Thoracic aorta (tissue), 2 donors: ENCODE measurements at places on chromosomes 1 and 21.
A peak's percentile ranks its signal among the peaks of the same experiment; 100 is the strongest.

DNA sequence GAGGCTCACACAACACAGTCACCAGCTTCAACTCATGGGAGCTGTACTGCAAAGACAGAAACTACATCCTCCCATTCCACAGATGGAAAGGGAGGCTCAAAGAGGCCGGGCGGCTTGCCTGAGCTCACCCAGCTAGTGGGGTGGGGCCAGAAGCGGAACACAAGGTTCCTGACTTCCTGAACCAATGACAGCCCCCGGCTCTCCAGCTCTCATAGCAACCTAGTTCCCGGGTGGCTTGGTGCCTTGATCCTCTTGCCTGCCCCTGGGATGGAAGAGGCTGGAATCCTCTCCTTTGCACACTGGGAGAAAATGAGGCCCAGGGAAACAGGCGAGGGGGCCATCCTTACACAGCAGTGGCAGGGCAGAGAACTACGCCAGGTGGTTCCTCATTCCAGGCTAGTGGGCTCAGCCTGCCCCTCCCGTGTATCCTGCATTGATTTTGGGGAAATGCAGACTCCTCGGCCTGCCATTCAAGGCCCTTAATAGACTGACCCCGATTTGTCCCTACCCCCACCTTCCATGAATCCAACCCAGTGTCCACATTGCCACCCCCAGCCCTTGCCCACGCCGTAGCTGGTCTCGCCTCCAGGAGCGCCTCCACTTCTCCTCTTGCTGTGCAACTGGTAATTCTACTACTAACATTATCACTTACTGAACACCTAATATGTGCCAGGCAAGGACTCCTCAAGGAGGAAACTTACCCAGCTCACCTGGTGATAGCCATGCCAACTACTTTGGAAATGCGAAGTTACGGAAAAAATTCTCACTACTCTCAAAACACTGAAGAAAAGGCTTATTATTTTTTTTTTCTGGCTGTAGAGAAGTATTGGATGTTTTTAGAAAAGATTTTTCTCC lies 5.0 kb downstream of the RAP1GAP start:
- no peaks in the 10 kb centered on the region for H3K27me3 ChIP-seq
- no peak for DNase-seq
- H3K4me1 ChIP-seq, result peaks cover 12% of the 10 kb centered on the region
- no peaks in the 10 kb centered on the region for H3K36me3 ChIP-seq
- H3K4me3 ChIP-seq, result no peak overlapping the region
- no peak overlapping the region for H3K27ac ChIP-seq

GRCh38 chr1:74523873-74524480 lies 11.6 kb upstream of the LRRC53 start:
- H3K4me3 ChIP-seq, result no peak overlapping the region
- no peak overlapping the region for H3K27ac ChIP-seq
- no peaks in the 10 kb centered on the region for H3K27me3 ChIP-seq
- no peak for DNase-seq

DNA sequence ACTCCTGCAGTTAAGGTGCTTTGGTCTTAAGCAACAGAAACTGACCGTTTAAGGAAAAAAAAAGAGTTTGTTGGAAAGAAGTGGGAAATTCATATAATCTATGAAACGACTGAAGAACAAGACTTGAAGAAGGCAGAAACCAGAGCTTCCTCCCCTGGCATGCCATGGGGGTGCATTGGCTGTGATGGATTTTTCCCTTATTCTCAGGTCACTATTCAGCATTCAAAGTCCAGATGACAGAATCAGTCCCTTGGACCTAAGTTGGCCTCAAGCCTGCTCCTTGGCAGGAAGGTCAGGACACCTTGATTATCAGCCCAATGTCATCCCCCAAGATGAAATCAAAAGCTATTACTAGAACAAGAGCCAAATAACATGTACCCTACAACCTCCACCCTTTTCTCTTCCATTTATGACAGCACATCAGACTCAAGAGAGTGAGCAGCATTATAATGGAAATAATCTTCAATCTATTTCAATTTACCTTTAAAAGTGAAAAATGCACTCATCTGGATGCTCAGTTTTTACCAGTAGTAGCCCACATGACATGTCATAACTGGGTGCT lies 15.8 kb upstream of the TMEM9 start:
- no peak for DNase-seq
- no peaks in the 10 kb centered on the region for H3K27me3 ChIP-seq
- H3K4me1 ChIP-seq, result no peaks in the 10 kb centered on the region
- H3K36me3 ChIP-seq, result no peaks in the 10 kb centered on the region
- peak overlapping the region; percentile 77 for H3K27ac ChIP-seq

DNA sequence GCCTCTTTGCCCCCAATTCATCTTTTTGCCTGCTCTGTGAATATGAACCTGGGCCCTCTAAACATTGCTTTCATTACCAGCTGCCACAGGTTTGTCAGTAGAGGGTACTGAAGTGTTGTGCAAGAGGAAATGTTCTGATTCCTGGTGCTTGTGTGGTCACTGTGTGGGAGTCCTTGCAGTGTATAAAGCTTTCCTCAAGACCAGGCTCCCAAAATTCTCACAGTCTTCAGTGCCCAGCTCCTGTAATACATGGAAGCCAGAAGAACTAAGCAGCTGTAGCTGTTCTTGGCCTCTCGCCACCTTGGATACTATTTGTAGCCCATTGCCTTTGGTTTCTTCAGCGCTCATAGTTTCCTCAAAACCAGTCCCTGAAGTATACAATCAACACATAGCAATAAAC lies 1046.2 kb downstream of the BRINP3 start:
- H3K4me3 ChIP-seq, result no peak overlapping the region
- no peak for DNase-seq
- H3K27me3 ChIP-seq, result no peaks in the 10 kb centered on the region
- H3K36me3 ChIP-seq, result no peaks in the 10 kb centered on the region
- H3K27ac ChIP-seq, result no peak overlapping the region

DNA sequence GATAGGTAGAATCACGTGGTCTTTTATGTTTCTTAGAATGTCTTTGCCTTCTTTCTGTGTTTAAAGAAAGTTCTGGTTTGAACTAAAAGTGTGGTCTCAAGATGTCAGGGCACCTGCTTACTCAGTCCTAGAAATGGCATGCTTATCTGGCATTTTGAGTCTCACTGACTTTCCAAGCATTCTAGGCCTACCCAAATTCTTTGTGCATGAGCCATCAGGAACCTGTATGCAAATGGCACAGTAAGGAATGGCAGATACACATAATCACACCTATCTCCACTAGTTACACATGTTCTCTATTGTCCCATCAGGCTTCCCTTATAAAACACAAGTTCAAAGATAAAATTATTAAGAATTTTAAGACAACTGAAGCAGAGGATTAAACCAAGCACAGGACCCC lies 29.5 kb upstream of the CLCA4 start:
- no peak for DNase-seq
- no peak overlapping the region for H3K4me3 ChIP-seq
- no peaks in the 10 kb centered on the region for H3K4me1 ChIP-seq

DNA sequence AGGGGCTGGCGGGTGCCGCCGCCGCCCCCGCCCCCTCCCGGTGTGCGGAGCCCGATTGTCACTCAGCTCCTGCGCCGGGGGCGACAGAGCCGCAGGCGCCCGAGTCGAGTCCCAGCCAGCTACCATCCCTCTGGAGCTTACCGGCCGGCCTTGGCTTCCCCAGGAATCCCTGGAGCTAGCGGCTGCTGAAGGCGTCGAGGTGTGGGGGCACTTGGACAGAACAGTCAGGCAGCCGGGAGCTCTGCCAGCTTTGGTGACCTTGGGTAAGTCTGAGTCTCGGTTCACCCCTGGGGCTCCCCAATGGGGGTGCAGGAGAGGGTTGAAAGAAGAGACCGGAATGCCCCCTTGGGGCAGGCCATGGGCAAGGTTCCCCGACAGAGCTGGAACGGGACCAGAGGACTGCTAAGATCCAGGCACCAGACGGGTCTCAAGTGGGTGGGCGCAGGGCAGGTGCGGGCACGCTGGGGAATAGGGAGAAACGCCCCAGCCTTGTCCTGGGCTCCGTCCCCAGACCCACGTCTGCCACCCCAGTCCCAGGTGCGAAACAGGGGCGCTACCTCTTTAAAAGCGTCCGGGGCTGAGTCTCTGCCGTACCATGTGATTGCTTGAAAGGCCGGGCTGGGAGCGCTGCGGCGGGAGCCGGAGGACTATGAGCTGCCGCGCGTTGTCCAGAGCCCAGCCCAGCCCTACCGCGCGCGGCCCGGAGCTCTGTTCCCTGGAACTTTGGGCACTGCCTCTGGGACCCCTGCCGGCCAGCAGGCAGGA lies at the start of gene ADORA1:
TSS of gene ADORA1 (plus strand) at position 61 of the 765 bp plus-strand sequence. CDS start 1,116 bp downstream, outside the sequence.
- DNase-seq, result no peak
- no peaks in the 10 kb centered on the region for H3K27me3 ChIP-seq
- peaks cover 16% of the 10 kb centered on the region for H3K4me1 ChIP-seq
- H3K4me3 ChIP-seq, result peak within 1 kb of the TSS; percentile 70

DNA sequence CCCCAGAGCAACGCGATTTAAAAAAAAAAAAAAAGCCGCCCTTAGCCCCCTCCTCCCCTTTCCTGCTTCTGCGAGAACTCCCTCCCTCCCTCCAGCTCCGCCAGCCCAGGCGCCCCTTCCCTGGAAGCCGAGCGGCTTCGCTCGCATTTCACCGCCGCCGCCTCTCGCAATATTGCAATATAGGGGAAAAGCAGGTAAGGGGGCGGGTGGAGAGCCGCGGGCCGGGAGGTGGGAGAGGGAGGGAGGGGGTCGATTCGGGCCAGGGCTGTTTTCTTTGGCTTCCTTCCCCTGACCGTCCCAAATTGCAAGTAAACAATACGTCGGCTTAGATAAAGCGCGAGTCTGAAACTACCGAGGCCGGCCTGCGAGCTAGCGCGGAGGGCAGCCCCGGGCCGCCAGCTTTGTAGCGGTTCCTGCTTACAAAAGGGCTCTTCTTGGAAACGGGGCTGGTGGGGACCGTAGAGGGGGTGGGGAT lies 408 bp downstream of the LMO4 start:
- H3K4me3 ChIP-seq, result peak overlapping the region; percentile 97
- no peaks in the 10 kb centered on the region for H3K36me3 ChIP-seq
- no peaks in the 10 kb centered on the region for H3K27me3 ChIP-seq
- H3K27ac ChIP-seq, result peak overlapping the region; percentile 99

DNA sequence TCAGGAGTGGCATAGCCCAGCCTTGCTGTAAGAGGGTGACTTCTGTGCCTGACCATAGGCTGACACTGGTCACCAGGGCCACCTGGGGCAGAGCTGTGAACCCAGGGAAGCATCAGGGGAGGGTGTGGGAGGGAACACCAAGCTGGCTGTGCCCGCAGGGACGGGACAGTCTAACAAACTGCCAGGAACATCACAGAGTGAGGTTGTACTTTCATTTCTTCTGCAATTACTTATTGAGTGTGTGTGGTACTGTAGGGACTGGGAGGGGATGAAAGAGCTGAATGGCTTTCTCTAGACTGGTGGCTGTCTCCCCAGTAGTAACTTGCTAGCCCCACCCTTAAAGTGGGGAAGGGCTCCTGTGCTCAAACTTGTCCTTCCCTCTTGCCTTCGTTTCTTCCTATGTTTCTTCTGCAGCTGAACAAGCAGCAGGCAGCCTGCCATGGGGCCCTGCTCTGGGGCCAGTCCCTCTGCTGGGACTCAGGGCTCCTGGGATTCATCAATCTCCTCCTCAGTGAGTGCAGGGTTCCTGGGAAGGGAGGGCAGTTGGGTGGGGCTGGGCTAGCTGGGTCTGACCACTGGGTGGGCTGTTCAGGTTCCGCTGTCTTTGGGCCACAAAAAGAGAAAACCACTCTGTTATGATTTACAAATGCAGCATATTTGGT lies 39.7 kb upstream of the ETV3 start:
- no peak overlapping the region for H3K27ac ChIP-seq
- no peak for DNase-seq

- H3K27me3 ChIP-seq, result no peaks in the 10 kb centered on the region
- H3K27ac ChIP-seq, result no peak overlapping the region
- H3K4me3 ChIP-seq, result no peak overlapping the region
- no peaks in the 10 kb centered on the region for H3K4me1 ChIP-seq
- DNase-seq, result no peak
These were observed 95.8 kb upstream of the HOOK1 start for GRCh38 chr1:59718989-59719360.

- H3K27me3 ChIP-seq, result no peaks in the 10 kb centered on the region
- no peaks in the 10 kb centered on the region for H3K4me1 ChIP-seq
- DNase-seq, result no peak
- H3K36me3 ChIP-seq, result no peaks in the 10 kb centered on the region
- H3K27ac ChIP-seq, result no peak overlapping the region
- no peak overlapping the region for H3K4me3 ChIP-seq
These were observed 8.2 kb upstream of the CREG1 start for GRCh38 chr1:167561753-167562152.

DNA sequence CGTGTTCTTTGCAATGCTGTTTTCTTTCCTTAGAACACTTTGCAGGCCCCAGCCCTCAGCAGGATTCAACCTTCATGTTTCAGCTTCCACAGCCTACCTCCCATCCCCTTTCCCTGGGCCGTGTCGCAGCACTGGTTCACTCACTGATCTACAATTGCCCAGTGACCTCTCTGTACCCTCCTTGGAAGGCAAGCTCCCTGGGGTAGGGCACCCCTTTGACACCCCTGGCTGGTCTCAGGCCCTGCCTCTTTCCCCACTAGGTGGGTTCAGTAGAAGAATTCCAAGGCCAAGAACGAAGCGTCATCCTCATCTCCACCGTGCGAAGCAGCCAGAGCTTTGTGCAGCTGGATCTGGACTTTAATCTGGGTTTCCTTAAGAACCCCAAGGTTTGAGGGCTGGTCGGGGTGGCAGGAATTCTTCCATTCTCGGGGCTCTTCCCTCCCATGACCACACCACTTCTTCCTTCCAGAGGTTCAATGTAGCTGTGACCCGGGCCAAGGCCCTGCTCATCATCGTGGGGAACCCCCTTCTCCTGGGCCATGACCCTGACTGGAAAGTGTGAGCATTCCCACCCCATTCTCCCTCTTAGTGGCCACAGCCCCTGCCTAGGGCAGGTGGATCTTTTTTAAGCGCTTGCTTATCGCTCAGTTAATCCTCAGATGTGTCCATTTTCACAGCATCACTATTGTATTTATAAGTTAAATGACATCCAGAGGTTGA lies 7.3 kb downstream of the RHOC start:
- DNase-seq, result no peak
- no peaks in the 10 kb centered on the region for H3K27me3 ChIP-seq
- peaks cover 56% of the 10 kb centered on the region for H3K4me1 ChIP-seq
- peak overlapping the region; percentile 72 for H3K27ac ChIP-seq
- H3K36me3 ChIP-seq, result peaks cover 39% of the 10 kb centered on the region

DNA sequence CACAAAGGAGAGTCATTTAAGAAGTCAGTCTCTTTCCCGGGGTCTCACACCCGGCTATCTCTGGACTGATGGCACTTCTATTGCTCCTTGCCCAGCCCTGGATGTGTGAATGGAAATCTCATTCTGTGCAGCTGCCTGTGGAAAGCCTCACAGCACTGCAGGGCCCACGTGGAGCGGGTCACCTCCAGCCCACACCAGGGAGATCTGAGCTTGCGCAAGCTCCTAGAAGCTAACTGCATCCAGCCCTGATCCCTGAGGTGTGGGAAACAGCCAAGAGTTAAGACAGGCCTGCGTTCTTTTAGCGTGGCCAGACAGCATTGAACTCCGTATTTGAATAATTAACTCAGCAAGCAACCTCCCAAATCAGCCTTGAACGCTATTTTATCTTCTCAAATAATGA lies 150.5 kb downstream of the LRIG2 start:
- H3K4me3 ChIP-seq, result no peak overlapping the region
- no peak for DNase-seq
- H3K4me1 ChIP-seq, result peaks cover 11% of the 10 kb centered on the region
- no peaks in the 10 kb centered on the region for H3K36me3 ChIP-seq
- H3K27ac ChIP-seq, result no peak overlapping the region
